ENCODE measurements at places on chromosomes 1 and 21. TPM values are rescaled to one million over a fixed set of nuclear protein-coding genes. Genes with fewer than 3 reads are reported as not detected.

The EIF4G3 gene
- total RNA-seq: 23.5 TPM

The ATP1A2 gene
- total RNA-seq: not detected

The SELENBP1 gene
- 31.1 TPM for total RNA-seq

The LCE1F gene
- not detected for total RNA-seq

The CD160 gene
- 0.18 TPM for total RNA-seq

The TSPEAR gene
- total RNA-seq: not detected

The IGSF21 gene
- not detected for total RNA-seq

The G0S2 gene
- total RNA-seq: not detected

The IL10 gene
- not detected for total RNA-seq

The MAPKAPK2 gene
- 45.4 TPM for total RNA-seq

The LHX8 gene
- 20.5 TPM for total RNA-seq

The ACAP3 gene
- 41.1 TPM for total RNA-seq

DNA sequence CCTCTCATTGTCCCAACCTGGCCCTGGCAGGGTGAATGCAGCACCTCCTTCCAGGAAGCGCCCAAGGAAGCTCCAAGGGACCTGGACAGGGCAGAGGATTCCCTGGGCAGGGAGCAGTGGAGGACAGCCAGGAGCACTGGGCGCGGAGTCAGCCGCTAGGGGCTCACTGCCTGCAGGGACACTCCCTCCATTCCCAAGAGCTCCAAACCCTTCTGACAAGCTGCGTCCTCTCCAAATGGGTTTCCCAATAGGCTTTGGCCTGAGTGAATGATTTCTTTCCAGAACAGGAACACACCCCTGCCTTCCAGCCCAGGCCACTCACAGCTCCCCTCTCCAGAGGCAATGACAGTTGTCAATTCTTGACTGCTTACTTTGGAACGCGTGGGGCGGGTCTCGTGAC, 128.5 kb upstream of the EDN2 start:
- no peak overlapping the region for H3K27ac ChIP-seq
- no peaks in the 10 kb centered on the region for H3K27me3 ChIP-seq
- DNase-seq: no peak

DNA sequence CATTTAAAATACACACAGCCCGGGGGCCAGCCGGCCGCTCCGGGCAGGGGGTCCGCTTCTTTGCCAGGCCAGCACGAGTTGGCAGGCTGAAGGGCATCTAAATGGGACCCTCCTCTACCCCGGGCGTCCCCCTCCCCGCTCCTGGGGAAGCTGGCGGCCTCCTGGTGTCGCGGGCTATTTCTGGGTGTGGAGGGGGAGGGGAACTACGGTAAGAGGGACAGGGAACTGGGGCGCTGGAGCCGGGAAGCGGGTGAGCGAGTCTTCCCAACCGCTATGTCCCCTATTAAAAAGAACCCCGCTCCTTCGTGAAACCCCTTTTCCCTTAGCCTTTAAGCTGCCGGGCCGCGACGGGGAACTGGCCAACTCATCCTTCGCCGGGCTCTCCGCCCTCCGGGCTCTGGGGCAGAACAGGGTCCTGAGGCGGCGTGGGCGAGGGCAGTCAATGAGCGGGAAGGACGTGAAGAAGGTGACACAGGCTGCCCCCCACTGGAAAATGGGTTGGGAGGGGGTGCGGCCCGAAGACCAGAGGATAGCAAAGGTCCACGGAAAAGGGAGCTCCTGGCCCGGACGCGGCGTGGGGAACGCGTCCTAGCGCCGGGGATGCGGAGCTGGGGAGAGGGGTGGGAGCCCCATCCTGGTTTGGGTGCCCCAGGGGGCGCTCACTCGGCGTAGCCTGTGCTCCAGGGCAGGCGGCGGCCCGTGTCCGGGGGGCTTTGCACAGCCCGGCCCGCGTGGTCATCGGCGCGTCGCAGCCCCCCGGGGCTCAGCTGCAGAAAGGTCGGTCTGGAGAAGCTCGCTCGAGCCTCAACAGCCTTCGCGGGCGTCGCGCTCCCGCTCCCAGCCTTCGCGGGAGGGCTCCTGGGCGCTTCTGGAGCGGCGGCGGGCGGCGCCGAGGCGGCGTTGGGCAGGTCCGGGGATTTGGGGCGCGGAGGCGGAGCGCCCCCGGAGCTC, 544 bp downstream of the PPM1J start:
- H3K4me3 ChIP-seq: peak overlapping the region; percentile 46
- H3K36me3 ChIP-seq: no peaks in the 10 kb centered on the region
- H3K27ac ChIP-seq: no peak overlapping the region
- H3K4me1 ChIP-seq: peaks cover 21% of the 10 kb centered on the region
- H3K27me3 ChIP-seq: peaks cover 10% of the 10 kb centered on the region

DNA sequence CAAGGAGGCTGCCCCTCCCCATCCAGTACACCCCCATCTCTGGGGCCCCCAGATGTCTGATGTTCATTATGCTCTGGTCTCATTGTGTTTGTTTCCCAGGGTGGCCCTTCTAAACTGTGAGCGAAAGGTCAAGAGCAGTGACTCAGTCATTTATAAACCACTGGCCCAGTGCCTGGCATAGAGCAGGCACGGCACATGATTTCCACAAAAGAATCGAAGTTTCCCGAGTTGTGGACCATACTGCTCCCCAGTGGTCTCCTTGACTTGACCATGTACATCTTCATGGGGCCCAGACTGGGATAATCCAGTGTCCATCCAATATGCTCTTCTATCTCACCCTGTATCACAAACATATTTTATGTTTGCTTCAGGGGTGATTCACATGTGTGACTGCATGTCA, 153.3 kb downstream of the NR5A2 start:
- peak; percentile 88 for DNase-seq
- no peaks in the 10 kb centered on the region for H3K36me3 ChIP-seq
- H3K4me3 ChIP-seq: no peak overlapping the region
- H3K4me1 ChIP-seq: peaks cover 61% of the 10 kb centered on the region
- no peaks in the 10 kb centered on the region for H3K27me3 ChIP-seq

- no peak overlapping the region for H3K4me3 ChIP-seq
- no peaks in the 10 kb centered on the region for H3K4me1 ChIP-seq
- no peak overlapping the region for H3K27ac ChIP-seq
- 0 out of 2 replicates have a peak, but pooled peaks cover 1% of the 10 kb centered on the region for H3K27me3 ChIP-seq
- no peak for DNase-seq
These were observed 14.4 kb upstream of the FNBP1L start for GRCh38 chr1:93433407-93433961.

- H3K27me3 ChIP-seq: no peaks in the 10 kb centered on the region
- DNase-seq: no peak
- no peaks in the 10 kb centered on the region for H3K36me3 ChIP-seq
- no peak overlapping the region for H3K27ac ChIP-seq
- no peaks in the 10 kb centered on the region for H3K4me1 ChIP-seq
- H3K4me3 ChIP-seq: no peak overlapping the region
These were observed 19.1 kb upstream of the PPIH start for GRCh38 chr1:42639116-42639515.

DNA sequence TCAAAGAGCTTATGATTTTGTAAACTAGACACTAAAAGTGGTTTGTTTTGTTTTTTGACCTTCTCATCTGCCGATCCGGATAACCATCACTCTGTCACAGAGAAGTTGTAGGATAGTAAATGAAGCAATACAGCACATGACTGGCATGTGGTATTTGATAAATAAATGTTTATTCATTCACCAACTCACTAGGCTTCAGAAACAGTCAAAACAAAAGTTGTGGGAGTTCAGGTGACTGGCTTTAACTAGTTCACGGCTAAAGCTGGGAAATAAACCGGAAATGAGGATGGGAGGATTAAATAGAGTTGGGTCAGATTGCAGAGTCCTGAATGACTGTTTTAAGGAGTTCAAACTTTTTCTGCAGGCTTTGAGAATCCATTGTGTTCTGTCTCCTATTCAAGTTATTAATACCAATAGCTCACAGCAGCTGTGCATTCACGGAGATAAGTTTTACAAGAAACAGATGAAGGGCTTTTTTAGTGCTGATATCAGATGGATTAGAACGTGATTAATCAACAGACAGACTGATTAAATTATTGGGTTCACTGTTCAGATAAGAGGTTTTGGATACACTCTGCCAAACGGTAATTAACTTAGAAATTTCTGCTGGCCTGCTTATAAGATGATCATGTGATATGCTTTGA, 463.3 kb downstream of the DPYD start:
- no peaks in the 10 kb centered on the region for H3K4me1 ChIP-seq
- H3K36me3 ChIP-seq: no peaks in the 10 kb centered on the region
- H3K27me3 ChIP-seq: no peaks in the 10 kb centered on the region
- no peak overlapping the region for H3K27ac ChIP-seq
- DNase-seq: no peak
- H3K4me3 ChIP-seq: no peak overlapping the region

- no peak overlapping the region for H3K27ac ChIP-seq
- no peak overlapping the region for H3K4me3 ChIP-seq
- DNase-seq: no peak
- no peaks in the 10 kb centered on the region for H3K36me3 ChIP-seq
These were observed 104.8 kb upstream of the CASZ1 start for GRCh38 chr1:10901091-10901890.

DNA sequence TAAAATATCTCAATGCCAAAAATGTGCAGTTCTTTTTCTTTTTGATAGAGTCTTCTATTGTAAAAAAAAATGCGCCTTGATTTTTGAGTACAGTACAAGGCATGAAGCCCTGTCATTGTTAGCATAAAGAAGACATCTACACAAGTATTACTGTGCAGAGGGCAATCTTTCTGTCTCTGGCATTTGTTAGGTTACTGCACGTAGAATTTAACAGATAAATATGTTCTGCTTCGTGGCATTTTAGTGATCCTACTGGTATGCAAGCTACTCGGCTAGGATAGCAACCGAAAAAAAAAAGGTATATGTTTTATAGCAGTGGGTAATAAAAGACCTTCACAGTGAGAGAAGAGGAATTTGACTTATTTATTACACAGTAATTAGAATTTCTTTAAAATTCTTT, 492.9 kb upstream of the ADGRL2 start:
- DNase-seq: no peak
- peaks cover 8% of the 10 kb centered on the region for H3K4me1 ChIP-seq
- no peak overlapping the region for H3K4me3 ChIP-seq
- H3K27me3 ChIP-seq: no peaks in the 10 kb centered on the region

- H3K4me3 ChIP-seq: no peak overlapping the region
- H3K4me1 ChIP-seq: no peaks in the 10 kb centered on the region
- no peaks in the 10 kb centered on the region for H3K36me3 ChIP-seq
- DNase-seq: no peak
- H3K27ac ChIP-seq: no peak overlapping the region
These were observed 133.7 kb downstream of the PTPRU start for GRCh38 chr1:29370067-29370466.

- H3K4me1 ChIP-seq: peaks cover 6% of the 10 kb centered on the region
- H3K27me3 ChIP-seq: peaks cover 11% of the 10 kb centered on the region
- H3K27ac ChIP-seq: no peak overlapping the region
- no peak for DNase-seq
These were observed 5.6 kb upstream of the COG2 start for GRCh38 chr1:230636575-230637148.

GRCh38 chr1:18309552-18310155, 171.1 kb upstream of the KLHDC7A start:
- H3K27ac ChIP-seq: no peak overlapping the region
- DNase-seq: no peak
- no peak overlapping the region for H3K4me3 ChIP-seq
- no peaks in the 10 kb centered on the region for H3K4me1 ChIP-seq

- no peaks in the 10 kb centered on the region for H3K36me3 ChIP-seq
- DNase-seq: no peak
- no peak overlapping the region for H3K4me3 ChIP-seq
- H3K27me3 ChIP-seq: 0 out of 2 replicates have a peak, but pooled peaks cover 8% of the 10 kb centered on the region
- no peaks in the 10 kb centered on the region for H3K4me1 ChIP-seq
- H3K27ac ChIP-seq: no peak overlapping the region
These were observed 973 bp downstream of the KRTAP10-11 start for GRCh38 chr21:44647222-44647552.

DNA sequence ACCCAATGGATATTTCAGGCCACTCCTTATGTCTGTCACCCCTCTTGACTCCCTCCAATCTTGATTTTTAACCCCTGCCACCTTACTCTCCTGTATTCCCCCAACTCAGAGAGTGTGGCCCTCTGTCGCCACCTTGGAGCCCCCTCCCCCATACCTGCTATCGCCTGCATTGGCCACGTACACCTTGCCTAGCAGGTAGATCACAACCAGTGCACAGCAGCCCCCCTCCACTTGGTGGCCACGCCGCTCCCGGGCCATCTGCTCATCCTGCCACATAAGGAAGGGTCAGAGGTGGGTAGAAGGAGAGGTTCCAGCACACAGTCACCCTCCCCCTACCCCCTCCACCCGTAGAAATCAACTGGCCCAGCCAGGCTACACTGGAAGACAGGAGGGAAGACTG, 2.9 kb downstream of the PPM1J start:
- H3K27ac ChIP-seq: no peak overlapping the region
- peak; percentile 38 for DNase-seq

DNA sequence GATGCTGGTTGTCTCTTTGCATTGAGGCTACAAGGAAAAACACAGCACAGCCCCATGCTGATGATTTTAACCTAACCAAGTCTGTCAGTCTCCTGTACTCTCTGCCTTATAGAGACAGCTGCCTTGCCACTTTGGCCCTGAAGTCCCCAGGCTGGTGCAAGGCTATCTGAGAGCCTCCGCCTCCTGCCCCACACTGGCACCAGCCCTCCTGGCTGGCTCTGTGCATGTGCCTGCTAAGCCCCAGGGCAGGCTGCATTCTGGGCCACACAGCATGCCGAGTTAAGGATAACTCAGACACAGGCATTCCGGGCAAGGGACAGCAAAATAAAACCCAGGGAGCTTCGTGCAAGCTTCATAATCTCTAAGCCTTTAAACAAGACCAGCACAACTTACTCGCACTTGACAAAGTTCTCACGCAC, 910 bp downstream of the RUNX1 start:
- DNase-seq: peak; percentile 80
- H3K4me3 ChIP-seq: peak overlapping the region; percentile 38
- peaks cover 48% of the 10 kb centered on the region for H3K4me1 ChIP-seq
- peak overlapping the region; percentile 80 for H3K27ac ChIP-seq
- H3K36me3 ChIP-seq: peaks cover 16% of the 10 kb centered on the region
- no peaks in the 10 kb centered on the region for H3K27me3 ChIP-seq

DNA sequence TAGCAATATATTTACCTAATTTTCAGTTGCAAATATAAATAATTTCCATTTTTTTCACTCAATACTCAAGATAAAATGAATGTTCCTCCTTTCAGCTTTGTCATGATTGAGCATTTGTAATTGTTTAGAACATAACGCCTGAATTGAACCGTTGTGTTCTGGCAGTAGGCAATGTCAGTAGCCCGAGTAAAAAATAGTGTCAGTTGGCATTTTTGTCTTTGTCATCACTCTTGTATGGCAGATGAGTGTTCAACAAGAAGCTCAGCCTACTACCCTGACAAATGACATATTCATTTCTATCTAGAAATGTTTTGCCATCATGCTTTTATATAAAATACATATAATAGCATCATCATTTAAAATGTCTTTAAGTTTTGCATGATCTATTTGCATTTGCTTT, 691.4 kb upstream of the NCAM2 start:
- no peak overlapping the region for H3K4me3 ChIP-seq
- no peaks in the 10 kb centered on the region for H3K4me1 ChIP-seq
- H3K36me3 ChIP-seq: no peaks in the 10 kb centered on the region
- DNase-seq: no peak
- no peaks in the 10 kb centered on the region for H3K27me3 ChIP-seq
- no peak overlapping the region for H3K27ac ChIP-seq

All from SJSA1 (cell line).